ENCODE measurements at places on chromosomes 1 and 21. TPM values are rescaled to one million over a fixed set of nuclear protein-coding genes. Genes with fewer than 3 reads are reported as not detected.
A peak's percentile ranks its signal among the peaks of the same experiment; 100 is the strongest.

DNA sequence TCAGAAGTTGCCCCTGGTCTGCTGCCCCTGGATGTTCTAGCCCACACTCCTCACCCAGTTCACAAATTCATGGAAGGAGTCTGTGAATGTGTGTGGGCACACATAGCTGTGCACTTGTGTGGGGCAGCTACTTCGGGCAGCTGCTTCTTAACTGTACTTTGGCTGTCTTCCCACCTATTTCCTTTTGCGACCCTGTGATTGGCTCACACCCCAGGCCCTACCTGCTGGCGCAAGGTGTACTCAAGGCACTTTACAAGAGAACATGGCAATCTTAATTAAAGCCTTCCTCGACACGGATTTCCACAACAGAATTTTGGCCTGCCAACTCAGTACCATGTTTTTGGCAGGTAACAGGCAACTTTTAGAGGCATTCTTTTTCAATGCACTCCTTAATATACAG, 86.5 kb upstream of the CTTNBP2NL start:
- DNase-seq, result no peak
- peaks cover 44% of the 10 kb centered on the region for H3K27me3 ChIP-seq
- no peak overlapping the region for H3K4me3 ChIP-seq
- no peak overlapping the region for H3K27ac ChIP-seq
- no peaks in the 10 kb centered on the region for H3K36me3 ChIP-seq
- H3K4me1 ChIP-seq, result no peaks in the 10 kb centered on the region

GRCh38 chr1:231338270-231339128, at the start of gene SPRTN:
Gene SPRTN (plus strand): TSS chr1:231338293. CDS start chr1:231338384, 91 bp downstream.
- H3K36me3 ChIP-seq, result peaks cover 13% of the 10 kb centered on the region
- H3K27me3 ChIP-seq, result no peaks in the 10 kb centered on the region
- peak within 1 kb of the TSS; percentile 97 for H3K4me3 ChIP-seq
- H3K4me1 ChIP-seq, result peaks cover 68% of the 10 kb centered on the region
- peak within 1 kb of the TSS; percentile 97 for H3K27ac ChIP-seq

DNA sequence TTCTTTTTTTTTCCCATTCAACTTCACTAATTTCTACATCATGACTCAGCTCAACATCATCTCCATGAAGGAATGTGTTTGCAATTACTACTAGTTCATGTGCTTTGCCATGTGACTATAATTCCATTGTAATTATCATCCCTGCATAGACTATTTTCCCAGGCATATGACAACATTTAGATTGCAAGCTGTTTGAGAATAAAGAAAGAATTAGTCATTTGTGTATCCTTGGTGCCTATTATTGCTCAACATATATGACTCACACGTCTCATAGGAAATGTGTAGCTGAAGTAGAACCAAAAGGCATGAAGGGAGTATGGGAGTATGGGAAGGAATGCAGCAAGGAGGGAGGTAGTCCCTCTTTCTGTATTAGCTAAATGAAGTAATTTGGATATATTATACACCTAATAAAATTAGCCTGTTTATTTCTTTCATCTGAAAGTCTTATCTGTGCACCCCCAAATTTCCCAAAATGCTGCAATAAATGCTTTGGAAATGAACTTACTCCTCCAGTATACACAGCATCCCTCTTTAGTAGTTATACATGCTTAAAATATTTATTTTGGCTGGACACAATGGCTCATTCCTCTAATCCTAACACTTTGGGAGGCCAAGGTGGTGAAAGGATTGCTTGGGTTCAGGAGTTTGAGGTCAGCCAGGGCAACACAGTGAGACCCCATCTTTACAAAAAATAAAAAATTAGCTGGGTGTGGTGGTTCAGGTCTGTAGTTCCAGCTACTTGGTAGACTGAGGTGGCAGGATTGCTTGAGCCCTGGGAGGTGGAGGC, 316.9 kb upstream of the ADGRL4 start:
- no peak for DNase-seq
- no peaks in the 10 kb centered on the region for H3K27me3 ChIP-seq
- H3K4me3 ChIP-seq, result no peak overlapping the region
- H3K36me3 ChIP-seq, result no peaks in the 10 kb centered on the region
- H3K4me1 ChIP-seq, result no peaks in the 10 kb centered on the region

DNA sequence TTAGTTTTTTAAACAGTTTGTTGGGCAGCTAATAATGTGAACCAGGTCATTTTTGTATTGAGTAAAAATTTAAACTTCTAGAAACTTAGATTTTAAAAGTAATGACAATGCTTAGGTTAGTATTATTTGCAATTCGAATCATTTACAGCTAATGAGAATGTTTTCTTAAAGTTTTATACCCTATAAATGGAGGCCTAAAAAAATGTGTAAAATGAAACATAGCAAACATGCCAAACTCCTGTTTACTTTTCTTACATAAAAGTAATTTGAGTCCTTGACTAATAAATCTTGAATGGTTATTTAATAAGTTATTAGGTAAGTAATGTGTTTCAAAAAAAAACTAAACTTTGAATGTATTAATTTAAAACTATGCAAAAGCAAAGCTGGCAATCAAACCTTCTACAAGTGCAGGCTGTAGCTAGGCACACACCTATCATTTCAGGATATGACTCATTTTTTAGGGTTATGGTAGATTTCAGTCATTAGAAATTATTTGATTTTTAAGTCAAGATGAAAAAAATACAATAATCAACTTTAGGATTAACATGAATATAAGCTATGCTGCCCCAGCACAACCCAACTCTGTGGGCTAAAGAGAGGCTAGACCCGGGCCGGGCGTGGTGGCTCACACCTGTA, 41.5 kb downstream of the CLSTN1 start:
- no peaks in the 10 kb centered on the region for H3K4me1 ChIP-seq
- H3K27ac ChIP-seq, result no peak overlapping the region
- no peaks in the 10 kb centered on the region for H3K27me3 ChIP-seq
- no peak overlapping the region for H3K4me3 ChIP-seq
- no peaks in the 10 kb centered on the region for H3K36me3 ChIP-seq
- no peak for DNase-seq

Gene OR14K1
- total RNA-seq, result not detected

DNA sequence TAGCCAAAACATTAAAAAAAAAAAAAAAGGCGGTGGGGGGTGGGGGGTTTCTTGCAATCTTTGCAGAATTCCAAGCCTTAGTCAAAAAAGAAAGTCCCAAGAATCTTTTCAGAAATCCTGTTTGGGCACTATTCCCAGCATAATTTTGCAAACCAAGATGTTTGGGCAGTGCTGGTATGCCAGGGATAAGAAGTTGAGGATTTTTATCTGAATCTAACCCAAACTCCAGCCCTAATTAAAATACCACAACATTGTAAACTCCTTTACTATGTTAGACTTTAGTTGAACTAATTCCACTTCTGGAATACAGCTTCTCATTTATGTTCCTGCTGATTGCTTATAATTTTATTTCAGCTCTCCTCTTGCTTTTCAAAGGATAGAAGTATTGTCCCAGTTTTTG, 504.1 kb upstream of the ADGRL2 start:
- H3K27ac ChIP-seq, result no peak overlapping the region
- no peak overlapping the region for H3K4me3 ChIP-seq
- DNase-seq, result no peak
- H3K4me1 ChIP-seq, result no peaks in the 10 kb centered on the region

- peaks cover 23% of the 10 kb centered on the region for H3K4me1 ChIP-seq
- no peaks in the 10 kb centered on the region for H3K36me3 ChIP-seq
- no peak overlapping the region for H3K27ac ChIP-seq
- DNase-seq, result no peak
Measured at GRCh38 chr1:193411714-193412113, 225.3 kb upstream of the B3GALT2 start.

Gene CFHR2
- total RNA-seq, result not detected

Gene HPCA
- total RNA-seq, result not detected

DNA sequence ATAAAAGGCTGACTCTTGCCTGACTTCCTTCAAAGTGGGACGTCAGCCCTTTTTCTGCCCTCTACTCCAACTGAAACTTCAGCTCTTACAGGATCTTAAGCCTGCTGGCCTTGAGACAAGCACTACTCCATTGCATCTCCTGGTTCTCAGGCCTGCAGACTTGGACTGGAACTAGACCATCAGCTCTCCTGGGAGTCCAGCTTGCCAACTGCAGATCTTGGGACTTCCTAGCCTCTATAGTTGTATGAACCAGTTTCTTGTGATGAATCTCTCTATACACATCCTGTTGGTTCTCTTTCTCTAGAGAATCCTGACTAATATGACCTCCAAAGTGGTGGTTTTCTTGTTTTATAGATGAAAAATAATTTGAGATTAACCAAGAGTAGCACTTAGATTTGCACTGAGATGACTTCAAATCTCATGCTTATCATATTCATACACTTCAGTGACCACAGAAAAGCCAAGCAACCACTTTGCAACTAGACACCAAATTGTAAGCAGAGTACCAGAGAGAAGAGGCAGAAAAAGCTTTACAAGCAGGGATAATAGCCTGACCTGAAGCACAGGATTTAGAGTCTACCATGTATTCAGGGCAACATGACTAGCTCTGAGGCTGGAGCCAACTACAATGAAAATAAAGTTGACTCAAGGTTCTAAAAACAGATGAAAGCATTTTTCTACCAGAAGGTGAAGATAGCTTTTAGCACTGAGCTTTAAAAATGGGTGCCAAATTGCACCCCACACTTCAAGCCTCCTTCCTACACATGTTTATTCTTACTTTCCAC, 661.3 kb upstream of the USP24 start:
- H3K4me1 ChIP-seq, result no peaks in the 10 kb centered on the region
- H3K27me3 ChIP-seq, result no peaks in the 10 kb centered on the region
- H3K36me3 ChIP-seq, result no peaks in the 10 kb centered on the region
- no peak overlapping the region for H3K27ac ChIP-seq

Gene CAPN2
- 65.3 TPM for total RNA-seq

GRCh38 chr1:3670823-3671265, 18.5 kb downstream of the TP73 start:
- H3K4me1 ChIP-seq, result peaks cover 14% of the 10 kb centered on the region
- H3K27me3 ChIP-seq, result peaks cover 42% of the 10 kb centered on the region
- no peaks in the 10 kb centered on the region for H3K36me3 ChIP-seq
- H3K4me3 ChIP-seq, result no peak overlapping the region
- H3K27ac ChIP-seq, result no peak overlapping the region

Gene TNN
- total RNA-seq, result not detected

- no peak overlapping the region for H3K27ac ChIP-seq
- no peaks in the 10 kb centered on the region for H3K27me3 ChIP-seq
- no peak overlapping the region for H3K4me3 ChIP-seq
- H3K4me1 ChIP-seq, result peaks cover 5% of the 10 kb centered on the region
- DNase-seq, result no peak
Measured at GRCh38 chr1:186179231-186179630, 195.8 kb downstream of the TPR start.

GRCh38 chr21:36791180-36791579, 92.3 kb downstream of the SIM2 start:
- H3K4me1 ChIP-seq, result peaks cover 10% of the 10 kb centered on the region
- H3K27ac ChIP-seq, result no peak overlapping the region
- no peak overlapping the region for H3K4me3 ChIP-seq
- H3K27me3 ChIP-seq, result no peaks in the 10 kb centered on the region
- DNase-seq, result no peak
- no peaks in the 10 kb centered on the region for H3K36me3 ChIP-seq

Gene HUNK
- total RNA-seq, result 0.44 TPM

- H3K27me3 ChIP-seq, result no peaks in the 10 kb centered on the region
- H3K4me1 ChIP-seq, result peaks cover 58% of the 10 kb centered on the region
- H3K27ac ChIP-seq, result peak overlapping the region; percentile 20
- H3K36me3 ChIP-seq, result no peaks in the 10 kb centered on the region
Measured at GRCh38 chr1:214296860-214297745, 16.1 kb downstream of the SMYD2 start.

- H3K36me3 ChIP-seq, result no peaks in the 10 kb centered on the region
- H3K4me1 ChIP-seq, result no peaks in the 10 kb centered on the region
- no peak overlapping the region for H3K4me3 ChIP-seq
- H3K27me3 ChIP-seq, result peaks cover 6% of the 10 kb centered on the region
- H3K27ac ChIP-seq, result no peak overlapping the region
Measured at GRCh38 chr1:24999906-25000305, 69.8 kb upstream of the RUNX3 start.

DNA sequence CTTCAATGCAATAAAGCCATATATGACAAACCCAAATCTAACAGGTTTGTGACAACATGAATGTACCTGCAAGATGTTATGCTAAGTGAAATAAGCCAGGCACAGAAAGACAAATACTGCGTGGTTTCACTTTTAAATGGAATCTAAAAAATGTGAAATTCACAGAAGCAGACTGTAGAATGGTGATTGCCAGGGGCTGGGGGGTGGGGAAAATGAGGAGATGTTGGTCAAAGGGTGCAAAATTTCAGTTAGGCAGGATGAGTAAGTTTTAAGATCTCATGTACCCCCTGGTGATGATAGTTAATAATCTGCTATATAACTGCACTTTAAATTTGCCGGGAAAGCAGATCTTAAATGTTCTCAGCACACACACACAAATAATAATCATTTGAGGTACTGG, 160.5 kb downstream of the PTBP2 start:
- no peak overlapping the region for H3K4me3 ChIP-seq
- H3K36me3 ChIP-seq, result no peaks in the 10 kb centered on the region
- no peaks in the 10 kb centered on the region for H3K27me3 ChIP-seq
- DNase-seq, result no peak
- H3K27ac ChIP-seq, result no peak overlapping the region

Gene SLAMF9
- not detected for total RNA-seq

GRCh38 chr1:156386949-156387869, 18.2 kb downstream of the RHBG start:
- H3K4me1 ChIP-seq, result peaks cover 8% of the 10 kb centered on the region
- H3K27ac ChIP-seq, result no peak overlapping the region
- peaks cover 65% of the 10 kb centered on the region for H3K27me3 ChIP-seq

- DNase-seq, result no peak
- peaks cover 58% of the 10 kb centered on the region for H3K4me1 ChIP-seq
- H3K36me3 ChIP-seq, result no peaks in the 10 kb centered on the region
- peak overlapping the region; percentile 96 for H3K27ac ChIP-seq
- H3K4me3 ChIP-seq, result peak overlapping the region; percentile 89
- H3K27me3 ChIP-seq, result no peaks in the 10 kb centered on the region
Measured at GRCh38 chr1:160261556-160261892, 825 bp downstream of the DCAF8 start.

DNA sequence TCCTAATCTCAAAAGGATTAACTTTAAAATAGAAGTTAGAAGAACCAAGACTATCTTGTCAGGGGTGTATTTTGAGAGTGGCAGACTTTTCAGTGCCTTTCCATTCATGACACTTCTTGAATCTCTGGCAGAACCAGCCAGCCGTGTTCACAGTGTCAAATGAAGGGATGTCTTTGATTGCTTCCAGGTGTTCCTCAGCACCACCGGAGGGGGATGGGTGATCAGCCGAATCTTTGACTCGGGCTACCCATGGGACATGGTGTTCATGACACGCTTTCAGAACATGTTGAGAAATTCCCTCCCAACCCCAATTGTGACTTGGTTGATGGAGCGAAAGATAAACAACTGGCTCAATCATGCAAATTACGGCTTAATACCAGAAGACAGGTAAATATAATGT, 32.3 kb downstream of the FMO1 start:
- no peak overlapping the region for H3K27ac ChIP-seq
- H3K4me3 ChIP-seq, result no peak overlapping the region
- no peaks in the 10 kb centered on the region for H3K4me1 ChIP-seq
- no peaks in the 10 kb centered on the region for H3K36me3 ChIP-seq
- DNase-seq, result no peak

Gene SGIP1
- total RNA-seq, result 9.0 TPM

Gene WNT3A
- total RNA-seq, result not detected

Measured in left ventricle myocardium inferior (tissue), 1 donor.